Placental pericyte (primary cell): ENCODE measurements at places on chromosomes 4 and X. TPM values are rescaled to one million over a fixed set of nuclear protein-coding genes. Genes with fewer than 3 reads are reported as not detected.

PALLD gene
- total RNA-seq = 132 and 240 TPM in 2 replicates

NUDT9 gene
- 7.9 and 11.2 TPM in 2 replicates for total RNA-seq

RBM10 gene
- total RNA-seq = 44.0 and 69.6 TPM in 2 replicates

PRR32 gene
- not detected in 2 replicates for total RNA-seq

ZCCHC18 gene
- under 0.01 and 0.29 TPM in 2 replicates for total RNA-seq

MAGEC2 gene
- total RNA-seq = not detected in 2 replicates

PPP1R3F gene
- total RNA-seq = 4.6 and 5.2 TPM in 2 replicates

BBS12 gene
- total RNA-seq = 3.1 and 3.3 TPM in 2 replicates

TAF7L gene
- total RNA-seq = 0.22 and 1.1 TPM in 2 replicates

CXorf38 gene
- total RNA-seq = 4.4 and 12.6 TPM in 2 replicates

RHOXF2B gene
- not detected in 2 replicates for total RNA-seq

ARSD gene
- total RNA-seq = 14.5 and 20.1 TPM in 2 replicates

KCND1 gene
- total RNA-seq = under 0.01 and 0.14 TPM in 2 replicates

SOX3 gene
- total RNA-seq = not detected in 2 replicates

MTHFD2L gene
- total RNA-seq = 15.8 and 23.2 TPM in 2 replicates

MAGEB2 gene
- total RNA-seq = 2.4 TPM in 1 of 2 replicates, not detected in the other

PLS3 gene
- total RNA-seq = 153 and 327 TPM in 2 replicates

CLCN4 gene
- total RNA-seq = 5.0 and 7.2 TPM in 2 replicates

DAPP1 gene
- total RNA-seq = not detected in 2 replicates
